Heart left ventricle (tissue), 16 donors: ENCODE measurements at places on chromosomes 5 and 9.

DNA sequence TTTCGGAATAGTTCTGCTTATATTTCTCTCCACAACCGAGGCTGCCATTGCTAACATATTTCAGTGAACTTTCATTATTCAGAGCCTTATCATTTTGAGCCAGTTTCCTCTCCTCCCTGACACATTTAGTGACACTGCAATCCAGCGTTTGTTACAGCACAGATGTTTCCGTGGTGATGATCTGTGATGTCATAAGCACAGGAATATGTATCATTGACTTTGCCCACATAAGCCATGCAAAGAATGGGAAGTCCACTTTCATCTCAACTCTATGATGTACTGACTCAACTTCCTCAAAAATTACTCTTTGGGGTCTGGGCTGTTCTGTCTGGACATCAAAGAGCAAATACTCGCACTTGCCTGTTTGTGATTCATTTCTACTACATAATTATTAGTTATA is 291.8 kb downstream of the EBF1 start:
- no peak for DNase-seq

DNA sequence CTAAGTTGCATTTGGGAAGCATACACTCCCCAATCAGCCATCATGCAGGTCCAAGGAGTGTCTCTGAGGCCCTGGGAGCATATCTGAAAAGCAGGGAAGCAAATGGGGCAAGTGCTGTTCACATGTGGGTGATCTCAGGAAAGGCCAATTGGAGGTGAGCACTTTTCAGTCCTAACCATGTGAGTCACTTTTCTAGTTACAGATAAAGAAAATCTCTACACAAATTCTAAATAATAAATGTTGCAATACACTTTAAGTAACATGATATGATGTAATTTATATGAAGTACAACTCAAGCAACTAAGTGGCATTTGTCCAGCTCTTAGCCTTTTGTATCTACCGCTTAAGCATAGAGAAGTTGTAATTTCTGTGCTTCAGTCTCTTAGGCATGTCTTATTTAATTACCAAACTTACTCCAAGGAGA is 18.4 kb downstream of the ADAMTS16 start:
- no peak for DNase-seq

DNA sequence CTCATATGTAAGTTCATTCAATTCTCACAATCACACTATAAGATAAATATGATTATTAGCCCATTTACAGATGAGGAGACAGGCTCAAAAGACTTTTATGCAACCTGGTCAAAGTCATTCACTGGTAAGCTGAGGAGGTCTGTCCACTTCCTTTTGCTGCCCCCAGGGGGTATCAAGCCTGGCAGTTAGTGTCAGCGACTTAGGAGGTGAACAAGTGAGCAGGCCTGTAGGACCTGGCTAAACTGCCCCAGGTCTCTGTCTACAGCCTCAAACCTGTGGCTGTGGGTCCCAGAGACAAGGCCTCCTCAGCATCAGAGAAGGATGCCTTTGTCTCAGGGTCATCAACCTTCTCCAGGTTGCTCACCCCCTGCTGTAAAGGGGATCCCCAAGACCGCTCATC is 10.4 kb downstream of the TGFBI start:
- DNase-seq = no peak

GRCh38 chr9:88680505-88681160 is 145.7 kb downstream of the NXNL2 start:
- no peak for DNase-seq

DNA sequence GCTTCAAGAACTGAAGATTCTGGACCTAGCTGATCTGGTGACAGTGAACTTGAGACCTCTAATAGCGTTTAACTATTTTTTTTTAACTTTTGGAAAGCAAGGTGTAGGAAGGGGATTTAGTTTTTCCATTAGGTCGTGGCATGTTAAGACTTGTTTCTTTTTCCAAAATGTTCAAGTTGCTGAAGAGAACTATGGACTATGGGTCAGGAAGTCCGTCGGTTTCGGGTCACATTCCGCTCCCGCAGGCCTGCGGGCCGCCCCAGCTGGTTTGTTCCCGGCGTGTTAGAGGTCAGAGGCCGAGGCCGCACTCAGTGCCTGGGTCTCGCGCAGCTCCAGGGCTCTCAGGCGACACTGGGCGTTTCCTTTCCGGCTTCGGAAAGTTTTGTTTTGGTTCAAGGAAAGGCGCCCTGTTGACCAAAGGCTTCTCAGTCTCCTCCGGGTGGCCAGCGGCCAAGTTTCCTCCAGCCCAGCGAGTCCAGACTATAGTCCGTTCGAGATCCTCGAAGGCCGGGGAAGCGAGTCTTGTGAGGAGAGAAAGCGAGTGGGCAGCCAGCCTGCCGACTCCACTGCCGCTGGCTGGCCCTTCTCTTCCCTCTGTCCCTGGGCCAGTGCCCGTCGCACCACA is 586 bp upstream of the FCHO2 start:
- DNase-seq = peak; percentile 92
